CD4-positive, alpha-beta memory T cell (primary cell): ENCODE measurements at places on chromosomes 12 and 14. TPM values are rescaled to one million over a fixed set of nuclear protein-coding genes. Genes with fewer than 3 reads are reported as not detected.

LIN7A gene
- polyA plus RNA-seq = not detected

FAM234B gene
- polyA plus RNA-seq = 2.6 TPM

RPL41 gene
- polyA plus RNA-seq = 6,058 TPM

TAS2R14 gene
- polyA plus RNA-seq = 0.36 TPM

TPPP2 gene
- not detected for polyA plus RNA-seq

LARP4 gene
- polyA plus RNA-seq = 14.2 TPM

GRCh38 chr12:68259318-68259940 lies 6.0 kb upstream of the IL22 start:
- DNase-seq = no peak

- no peak for DNase-seq
Measured at GRCh38 chr12:81162391-81163136, 84.7 kb downstream of the ACSS3 start.

- no peak for DNase-seq
Measured at GRCh38 chr12:15603474-15604085, 185.6 kb downstream of the EPS8 start.

GRCh38 chr14:105414456-105415371 lies 4.9 kb upstream of the MTA1 start:
- peak; percentile 62 for DNase-seq

DNA sequence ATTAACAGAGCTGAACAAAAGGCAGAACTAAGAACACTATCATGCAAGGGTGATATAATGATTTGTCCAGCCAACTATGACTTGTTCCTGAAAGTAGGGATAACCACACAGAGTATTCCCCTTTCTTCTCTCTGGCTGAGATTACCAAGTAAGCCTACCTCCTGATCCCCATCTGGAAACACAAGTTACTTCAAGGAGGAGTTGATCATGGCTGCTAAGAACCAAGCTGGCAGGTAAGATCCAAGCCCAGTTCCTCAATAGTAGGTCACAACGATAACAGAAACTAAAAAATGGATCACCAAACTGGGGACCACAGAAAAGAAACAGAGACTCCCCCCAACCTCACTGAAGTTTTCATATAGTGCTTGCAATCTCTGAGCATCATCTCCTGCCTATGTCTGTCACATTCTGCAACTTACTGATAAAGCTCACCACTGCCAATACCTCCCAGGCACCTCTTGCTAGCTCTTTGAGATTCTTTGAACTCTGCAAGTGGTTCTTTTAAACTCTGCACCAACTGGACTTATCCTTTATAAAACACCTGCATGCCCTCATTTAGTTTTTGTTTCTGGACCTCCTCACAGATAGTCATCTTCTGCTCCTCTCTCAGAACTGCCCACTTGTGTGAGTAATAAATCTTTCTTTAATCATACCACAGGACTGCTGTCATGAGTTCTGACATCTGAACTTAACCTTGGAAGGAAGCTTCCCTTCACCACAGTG lies 76.6 kb downstream of the LRP6 start:
- DNase-seq = no peak

DNA sequence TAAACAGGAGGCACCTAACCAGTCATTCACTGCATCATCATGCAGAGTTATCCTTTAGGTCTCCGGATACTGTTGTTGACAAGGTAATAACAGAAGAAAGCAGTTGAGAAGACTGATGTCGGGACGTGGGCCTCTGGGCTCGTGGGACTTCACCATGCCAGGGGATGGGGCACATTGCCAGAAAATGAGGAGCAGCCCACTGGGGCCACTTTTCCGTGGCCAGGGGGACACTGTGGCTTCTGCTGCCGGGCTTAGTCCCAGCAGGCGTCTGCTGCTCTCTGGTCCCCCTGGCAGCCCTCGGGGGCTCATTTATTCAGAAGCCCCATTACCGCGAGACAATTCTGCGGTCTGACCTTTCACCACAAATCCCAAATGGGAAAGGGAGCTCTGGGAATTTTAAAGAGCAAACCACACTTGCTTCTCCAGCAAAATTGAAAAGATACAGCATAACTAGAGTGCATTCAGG lies 201.2 kb downstream of the DAD1 start:
- no peak for DNase-seq

GRCh38 chr14:22650960-22651521 lies 6.9 kb upstream of the OR6J1 start:
- no peak for DNase-seq

GRCh38 chr14:61435563-61436337 lies 114.4 kb downstream of the PRKCH start:
- DNase-seq = peak; percentile 16

DNA sequence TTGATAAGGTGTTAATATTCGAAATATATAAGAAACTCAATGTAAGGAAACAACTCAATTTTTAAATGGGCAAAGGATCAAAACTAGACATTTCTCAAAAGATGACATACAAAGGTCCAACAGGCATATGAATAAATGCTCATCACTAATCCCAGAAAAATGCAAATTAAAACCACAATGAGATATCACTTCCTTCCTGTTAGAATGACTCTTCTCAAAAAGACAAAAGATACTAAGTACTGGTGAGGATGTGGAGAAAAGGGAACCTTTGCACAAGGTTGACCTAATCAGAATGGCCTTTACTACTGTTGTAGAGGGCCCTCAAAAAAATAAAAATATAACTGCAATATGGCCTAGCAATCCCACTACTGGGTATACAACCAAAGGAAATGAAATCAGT lies 383.4 kb downstream of the KCNH5 start:
- DNase-seq = no peak

DNA sequence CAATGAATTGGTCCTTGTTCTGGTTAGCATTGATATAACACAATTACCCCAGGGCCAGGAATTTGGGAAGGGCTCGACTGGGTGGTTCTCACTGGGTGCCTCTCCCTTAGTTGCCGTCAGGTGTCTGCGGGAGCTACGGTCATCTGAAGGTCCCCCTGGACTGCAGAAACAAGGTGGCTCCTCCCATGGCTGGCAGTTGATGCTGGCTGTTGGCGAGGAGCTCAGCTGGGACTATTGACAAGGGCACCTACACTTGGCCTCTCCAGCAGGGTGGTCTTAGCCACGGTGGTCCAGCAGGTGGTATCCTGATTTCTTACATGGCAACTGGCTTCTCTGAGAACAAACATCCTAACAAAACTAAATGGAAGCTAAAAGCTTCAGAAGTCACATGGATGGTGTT lies 41.0 kb upstream of the RGS6 start:
- no peak for DNase-seq

GRCh38 chr14:98035396-98035795 lies 1236.6 kb downstream of the BCL11B start:
- DNase-seq = no peak

DNA sequence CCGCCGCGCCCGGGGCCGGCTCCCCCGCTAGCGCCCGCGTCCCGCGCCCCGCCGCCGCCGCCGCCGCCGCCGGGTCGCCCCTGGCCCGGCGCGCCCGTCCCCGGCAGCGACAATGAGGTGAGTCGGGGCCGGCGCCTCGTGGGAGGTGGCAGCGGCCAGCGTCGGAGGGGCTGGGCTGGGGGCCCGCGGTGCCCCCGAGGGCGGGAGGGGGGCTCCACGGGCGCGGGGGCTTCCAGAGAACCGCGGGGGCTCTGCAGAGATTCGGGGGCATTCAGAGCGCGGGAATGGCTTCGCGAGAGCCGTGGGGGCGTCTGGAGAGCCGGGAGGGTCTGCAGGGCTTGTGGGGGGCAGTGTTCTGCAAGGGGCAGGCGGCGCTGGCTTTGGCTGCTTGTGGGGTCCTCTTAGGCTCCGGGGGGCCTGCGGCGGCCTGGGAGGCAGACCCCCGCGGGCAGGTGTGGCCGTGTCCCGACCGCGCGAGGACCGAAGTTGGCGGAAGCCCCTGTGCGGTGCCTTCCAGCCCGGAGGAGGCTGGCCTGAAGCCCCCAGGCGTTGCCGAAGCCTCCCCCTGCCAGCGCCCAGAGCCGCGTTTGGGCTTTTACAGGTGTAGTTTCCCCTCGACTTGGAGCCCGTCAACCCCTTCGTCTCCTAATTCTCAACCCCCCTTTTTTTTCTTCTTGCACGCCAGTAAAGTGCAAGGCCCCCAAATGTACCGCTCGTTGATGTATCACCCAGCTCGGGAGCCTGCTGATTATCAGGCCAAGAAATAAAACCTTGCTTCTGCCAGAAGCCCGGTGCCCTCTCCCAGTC lies 93.1 kb upstream of the EVL start:
- peak; percentile 10 for DNase-seq

- DNase-seq = no peak
Measured at GRCh38 chr14:77844802-77845201, 44.9 kb downstream of the ADCK1 start.

DNA sequence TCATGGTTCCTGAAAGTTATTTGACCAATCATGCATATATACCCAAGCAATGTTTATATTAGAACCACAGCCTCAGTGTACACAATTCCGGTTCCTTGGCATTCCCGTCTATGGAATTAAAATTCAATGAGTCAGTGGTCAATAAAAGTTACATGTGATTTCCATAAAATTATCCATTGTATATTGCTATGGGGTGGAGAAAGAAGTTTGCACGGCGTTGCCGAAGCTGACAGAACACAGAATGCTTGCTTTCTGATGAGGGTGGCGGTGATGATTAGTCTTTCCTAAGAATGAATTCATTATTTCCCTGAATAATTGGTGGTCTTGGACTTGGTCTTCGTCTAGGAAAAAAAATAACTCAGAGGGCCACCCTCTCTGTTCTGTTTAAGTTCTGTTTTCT lies 214.1 kb downstream of the ANO2 start:
- DNase-seq = no peak

DNA sequence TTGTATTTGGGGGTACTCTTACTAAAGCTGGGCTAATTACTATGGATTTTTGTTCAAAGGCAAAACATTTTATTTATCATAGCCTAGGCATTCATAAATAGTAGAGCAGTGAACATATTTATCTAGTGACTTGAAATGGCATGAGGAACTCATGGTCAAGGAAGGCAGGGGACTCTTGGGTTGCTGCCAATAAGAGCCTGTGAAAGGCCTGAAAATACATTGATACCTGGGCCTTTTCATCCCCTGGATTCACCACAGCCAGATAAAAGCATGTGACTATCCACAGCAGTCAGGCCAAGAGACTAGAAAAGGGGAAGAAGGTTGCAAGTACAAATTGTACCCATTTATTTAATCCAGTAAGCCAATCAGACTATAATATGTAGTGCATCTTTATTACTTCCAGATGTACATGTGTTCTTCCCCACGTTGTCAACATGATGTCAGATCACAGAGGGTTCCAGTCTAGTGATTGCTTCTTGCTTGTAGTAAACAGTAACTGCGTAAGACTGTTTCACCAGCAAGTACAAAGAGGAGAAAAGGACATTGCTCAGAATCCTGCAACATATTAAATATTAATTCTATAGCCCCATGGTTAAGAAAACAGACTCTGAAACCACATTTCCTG lies 409.7 kb downstream of the NOVA1 start:
- DNase-seq = no peak
